ENCODE measurements at places on chromosomes 7 and 10.

DNA sequence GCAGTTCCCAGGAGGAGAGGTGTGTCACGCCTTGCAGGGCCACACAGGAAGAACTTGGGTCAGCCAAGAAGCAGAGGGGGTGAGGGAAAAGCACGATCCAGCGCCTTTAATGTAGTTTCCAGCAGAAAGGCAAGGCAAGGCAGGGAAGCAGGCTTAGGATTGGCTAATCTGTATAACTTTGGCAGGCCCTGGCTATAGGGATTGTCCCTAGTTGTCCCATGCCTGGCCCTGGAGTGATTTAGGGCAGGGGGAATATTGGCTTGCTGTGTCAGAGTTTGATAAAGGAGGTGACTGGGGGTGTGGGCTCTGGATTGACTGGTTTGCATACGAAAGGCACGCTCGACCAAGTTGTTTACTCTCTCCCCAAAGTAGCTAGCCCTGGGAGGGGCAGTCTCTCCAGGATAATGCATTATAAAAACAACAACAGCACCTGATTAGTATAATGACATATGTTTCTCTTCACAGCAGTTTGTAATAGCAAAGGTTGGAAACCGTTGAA lies 44.5 kb downstream of the RBM28 start:
- no peak for DNase-seq

- DNase-seq: no peak
Observed at GRCh38 chr10:70699659-70700174, 27.4 kb downstream of the ADAMTS14 start.

- peak; percentile 29 for DNase-seq
Observed at GRCh38 chr7:122219253-122219865, 75.3 kb upstream of the AASS start.

- no peak for DNase-seq
Observed at GRCh38 chr7:45036796-45037195, 36.8 kb downstream of the CCM2 start.

DNA sequence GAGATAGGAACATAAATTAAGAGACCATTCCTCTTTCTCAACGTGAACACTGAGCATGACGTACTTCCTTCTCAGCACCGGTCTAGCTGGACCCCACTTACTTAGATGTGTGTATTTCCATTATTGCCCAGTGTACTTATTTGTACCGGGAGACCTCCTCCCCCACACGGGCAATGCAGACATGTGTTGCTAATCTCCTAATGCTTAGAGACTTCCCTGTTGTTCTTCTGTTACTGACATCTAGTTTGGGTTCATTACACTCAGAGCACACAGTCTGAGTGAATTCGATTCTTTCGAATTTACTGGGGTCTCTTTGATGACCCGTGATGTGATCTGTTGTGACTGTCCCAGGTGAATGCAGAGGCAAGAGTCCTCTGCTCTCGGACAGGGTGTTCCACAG lies 260.0 kb downstream of the MAD1L1 start:
- DNase-seq: no peak

GRCh38 chr7:159088016-159088865 lies 56.4 kb downstream of the VIPR2 start:
- no peak for DNase-seq

- DNase-seq: no peak
Observed at GRCh38 chr10:112182784-112183328, 709 bp downstream of the GPAM start.

DNA sequence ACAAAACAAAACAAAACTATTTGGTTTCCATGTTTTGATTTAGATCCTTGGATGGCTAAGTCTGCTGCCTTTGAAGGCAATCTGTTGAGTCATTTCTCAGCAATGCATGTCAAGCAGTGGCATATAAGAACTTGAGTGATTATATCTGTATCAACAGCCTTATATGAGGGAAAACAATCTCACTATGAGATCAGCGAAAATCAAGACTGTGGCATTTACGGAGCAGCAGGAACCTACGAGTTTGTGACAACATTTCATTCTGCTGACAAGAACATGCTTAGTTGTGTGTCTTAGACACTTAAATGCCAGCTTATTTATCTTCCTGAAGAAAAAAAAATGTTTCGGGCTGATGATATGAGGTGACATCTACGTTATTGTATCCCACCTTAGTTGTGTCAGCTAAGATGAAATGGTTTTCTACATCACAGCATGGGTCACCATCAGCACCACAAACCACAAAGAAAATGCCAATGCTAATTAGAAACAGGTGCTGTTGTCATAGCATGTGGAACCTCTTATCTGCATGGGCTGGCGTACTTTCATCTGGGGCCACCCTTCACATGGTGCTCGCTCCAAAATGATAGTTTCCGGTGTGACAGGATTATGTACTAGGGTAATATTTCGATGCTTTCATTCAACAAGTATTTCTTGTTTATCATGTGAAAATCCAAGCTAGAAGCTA lies 1085.5 kb downstream of the SORCS1 start:
- no peak for DNase-seq

DNA sequence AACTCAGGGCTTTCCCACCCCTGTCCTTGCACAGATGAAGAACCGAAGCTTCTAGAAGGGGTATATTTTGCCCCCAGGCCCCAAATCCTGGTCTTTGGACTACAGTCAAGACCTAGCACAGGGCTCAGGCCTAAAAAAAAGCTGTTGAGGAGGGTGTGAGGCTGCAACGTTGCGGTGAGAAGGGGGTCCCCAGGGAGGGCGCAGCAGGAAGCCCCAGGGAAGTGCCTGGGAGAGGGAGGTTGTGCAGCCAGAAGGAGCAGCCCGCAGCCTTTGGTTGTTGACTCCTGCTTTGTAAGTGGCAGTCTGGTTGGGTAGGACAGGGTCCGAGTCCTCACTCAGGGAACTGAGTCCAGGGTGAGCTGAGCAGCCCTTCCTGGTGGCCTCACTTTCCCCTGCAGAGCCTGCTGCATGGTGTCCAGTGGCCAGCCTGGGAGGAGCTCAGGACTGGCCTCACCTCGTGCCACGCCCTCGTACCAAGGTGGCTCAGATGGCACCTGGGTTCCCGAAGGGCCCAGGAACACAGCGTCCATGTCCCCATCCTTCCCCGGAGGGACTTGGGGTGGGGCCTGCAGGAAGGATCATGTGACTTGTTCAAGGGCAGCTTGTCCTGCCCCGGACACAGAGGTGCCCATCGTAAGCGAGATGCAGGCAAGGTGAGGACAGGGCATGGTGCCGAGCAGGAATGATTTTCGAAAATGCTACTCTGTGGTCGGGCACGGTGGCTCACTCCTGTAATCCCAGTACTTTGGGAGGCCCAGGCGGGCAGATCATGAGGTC lies 166.4 kb upstream of the TNRC18 start:
- DNase-seq: no peak

GRCh38 chr7:127393368-127394058 lies 1.0 kb upstream of the ZNF800 start:
- peak; percentile 57 for DNase-seq

DNA sequence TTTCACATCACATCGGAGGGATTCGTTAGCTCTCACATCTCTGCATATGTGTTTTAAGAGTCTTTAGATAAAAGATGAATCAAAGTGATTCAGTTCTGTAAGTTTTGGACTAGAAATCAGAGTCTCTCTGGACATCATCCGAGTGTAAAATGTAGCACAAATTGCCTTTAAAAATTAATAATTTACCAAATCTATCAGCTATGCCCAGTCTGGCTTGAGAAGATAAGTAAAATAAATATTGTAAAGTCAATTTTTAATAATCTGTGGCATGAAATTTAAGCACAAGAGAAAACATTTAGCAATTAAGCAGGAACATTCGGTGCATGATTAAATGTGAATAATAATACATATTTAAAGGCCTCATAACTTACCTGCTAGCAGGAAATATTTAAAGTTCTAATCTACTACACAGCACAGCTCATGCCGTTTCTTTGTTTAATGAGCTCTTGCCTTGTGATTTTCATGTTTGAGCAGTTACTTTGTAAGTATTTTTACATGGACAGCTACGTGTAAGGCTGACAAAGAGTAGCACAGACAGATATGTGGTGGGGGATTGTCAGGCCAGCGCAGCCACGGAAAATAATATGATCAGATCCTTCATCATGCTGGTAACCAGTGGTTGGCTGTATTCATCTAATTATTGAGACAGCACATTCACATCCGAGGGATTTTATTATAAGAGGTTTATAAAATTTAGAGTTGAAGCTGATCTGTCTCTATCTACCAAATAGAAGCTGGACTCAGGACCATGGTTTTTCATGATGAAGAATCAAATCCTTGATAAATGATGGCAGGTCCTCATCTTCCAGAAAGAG lies 317.3 kb downstream of the ADARB2 start:
- DNase-seq: no peak

DNA sequence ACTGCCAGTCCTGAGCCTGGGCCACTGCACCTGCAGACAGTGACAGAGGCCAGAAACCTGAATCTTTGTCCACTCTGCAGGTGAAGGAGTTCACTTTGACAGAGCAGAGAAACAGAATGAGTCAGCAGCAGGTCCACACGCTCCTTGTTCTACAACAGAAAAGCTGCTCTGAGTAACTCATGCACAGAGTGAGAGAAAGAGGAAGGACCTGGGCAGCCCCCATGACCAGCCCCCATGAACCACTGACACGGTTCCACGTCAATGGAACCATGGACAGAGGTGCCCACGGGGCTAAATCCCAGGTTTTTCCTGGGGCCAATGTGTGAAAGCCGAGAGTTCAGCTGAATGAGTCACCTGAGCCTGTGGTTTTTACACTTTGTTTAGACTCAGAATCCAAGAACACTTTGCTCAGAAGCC lies 40.8 kb upstream of the CTBP2 start:
- no peak for DNase-seq

DNA sequence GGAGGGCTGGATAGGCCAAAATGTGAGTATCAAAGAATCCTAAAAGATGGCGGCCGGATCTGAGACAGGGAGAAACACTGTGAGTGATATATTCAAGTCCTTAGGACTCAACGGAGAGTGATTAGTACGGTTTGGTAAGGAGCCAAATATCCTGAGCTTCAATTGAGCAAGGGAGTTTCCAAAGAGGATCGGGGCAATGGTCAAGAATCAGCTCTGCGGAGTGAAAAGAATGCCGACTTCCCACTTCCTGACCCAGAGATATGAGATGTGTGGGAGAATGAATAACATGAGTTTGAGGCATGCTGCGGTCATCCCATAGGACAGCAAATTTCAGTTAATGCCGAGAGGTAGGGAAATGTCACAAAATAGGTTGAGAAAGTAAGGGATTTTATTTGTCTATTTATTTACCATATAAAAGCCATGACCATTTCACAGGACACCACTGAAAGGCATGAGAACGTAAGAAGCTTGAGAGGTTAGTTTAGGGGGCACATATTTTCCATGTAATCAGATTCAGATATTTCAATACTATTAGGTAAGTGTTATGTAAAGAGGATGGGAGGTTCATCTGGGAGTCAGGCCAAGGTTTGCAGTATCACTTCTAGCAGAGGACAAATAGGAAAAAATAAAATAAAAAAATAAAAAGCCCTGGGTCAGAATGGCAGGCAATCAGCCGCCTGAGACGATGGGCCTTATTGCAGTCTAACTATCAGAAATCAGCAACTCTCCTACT lies 165.6 kb downstream of the HGF start:
- DNase-seq: no peak

- DNase-seq: no peak
Observed at GRCh38 chr7:33726582-33726981, 178.8 kb upstream of the BMPER start.

- DNase-seq: no peak
Observed at GRCh38 chr7:123658023-123658422, 2.4 kb downstream of the LMOD2 start.

- DNase-seq: no peak
Observed at GRCh38 chr7:42093349-42093905, 143.6 kb downstream of the GLI3 start.

GRCh38 chr10:21464134-21464533 lies 61.3 kb downstream of the SKIDA1 start:
- DNase-seq: no peak

DNA sequence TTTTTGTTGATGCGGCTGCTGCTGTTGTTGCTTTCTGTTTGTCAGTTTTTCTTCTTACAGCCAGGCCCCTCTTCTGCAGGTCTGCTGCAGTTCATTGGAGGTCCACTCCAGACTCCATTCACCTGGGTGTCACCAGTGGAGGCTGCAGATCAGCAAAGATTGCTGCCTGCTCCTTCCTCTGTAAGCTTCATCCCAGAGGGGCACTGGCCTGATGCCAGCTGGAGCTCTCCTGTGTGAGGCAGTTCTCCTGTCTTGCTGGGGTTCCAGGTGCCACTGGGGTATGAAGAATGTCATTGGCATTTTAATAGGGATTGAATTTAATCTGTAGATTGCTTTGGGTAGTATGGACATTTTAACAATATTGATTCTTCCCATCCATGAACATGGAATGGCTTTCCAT lies 308.5 kb upstream of the MEOX2 start:
- no peak for DNase-seq

GRCh38 chr10:122363722-122364463 lies 10.6 kb upstream of the PLEKHA1 start:
- DNase-seq: no peak
